Effector CD4-positive, alpha-beta T cell (primary cell): ENCODE measurements at places on chromosomes 13 and 19.
A peak's percentile ranks its signal among the peaks of the same experiment; 100 is the strongest.

GRCh38 chr13:75788481-75788981 lies 152.4 kb downstream of the LMO7 start:
- no peak for DNase-seq

GRCh38 chr13:51479199-51479523 lies 26.3 kb upstream of the INTS6 start:
- DNase-seq = no peak

- no peak for DNase-seq
Observed at GRCh38 chr13:110592665-110593064, 22.7 kb upstream of the NAXD start.

- DNase-seq = peak; percentile 11
Observed at GRCh38 chr19:2477141-2477710, 1.3 kb downstream of the GADD45B start.

DNA sequence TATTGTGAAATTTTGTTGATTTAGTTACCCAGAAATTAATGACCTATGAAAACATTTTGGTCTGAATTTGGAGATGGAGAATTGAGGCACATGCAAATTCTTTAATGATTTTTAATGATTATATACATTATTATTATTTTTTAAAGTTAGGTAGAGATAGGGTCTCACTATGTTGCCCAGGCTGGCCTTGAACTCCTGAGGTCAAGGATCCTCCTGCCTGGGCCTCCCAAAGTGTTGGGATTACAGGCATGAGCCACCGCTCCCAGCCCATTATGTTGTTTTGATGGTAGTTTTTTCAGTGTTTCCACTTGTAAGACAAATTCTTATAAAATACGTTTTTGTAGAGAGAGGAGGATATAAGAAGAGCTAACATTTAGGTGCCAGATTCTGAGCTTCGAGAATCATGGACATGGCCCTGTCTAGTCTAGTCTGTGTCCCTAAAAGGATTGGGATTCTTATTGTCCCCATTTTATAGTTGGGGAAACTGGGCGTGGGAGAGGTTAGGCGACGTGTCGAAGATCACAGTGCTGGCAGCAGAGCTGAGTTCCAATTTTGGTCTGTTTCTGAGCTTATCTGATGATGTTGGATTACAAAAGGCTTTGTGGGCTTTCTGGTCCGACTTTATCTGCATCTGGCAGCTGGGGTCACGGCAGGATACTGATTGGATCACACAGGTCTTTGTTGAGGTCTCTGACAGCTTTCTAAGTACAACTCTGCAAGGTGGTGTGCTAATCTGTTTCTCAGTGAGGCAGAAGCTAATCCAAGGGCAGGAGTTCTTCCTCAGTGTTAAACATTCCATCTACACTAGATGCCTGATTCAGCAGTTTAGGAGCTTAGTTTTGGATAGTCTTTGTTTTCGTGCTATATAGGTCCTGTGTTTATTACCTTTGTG lies 7.5 kb upstream of the WDR88 start:
- no peak for DNase-seq

DNA sequence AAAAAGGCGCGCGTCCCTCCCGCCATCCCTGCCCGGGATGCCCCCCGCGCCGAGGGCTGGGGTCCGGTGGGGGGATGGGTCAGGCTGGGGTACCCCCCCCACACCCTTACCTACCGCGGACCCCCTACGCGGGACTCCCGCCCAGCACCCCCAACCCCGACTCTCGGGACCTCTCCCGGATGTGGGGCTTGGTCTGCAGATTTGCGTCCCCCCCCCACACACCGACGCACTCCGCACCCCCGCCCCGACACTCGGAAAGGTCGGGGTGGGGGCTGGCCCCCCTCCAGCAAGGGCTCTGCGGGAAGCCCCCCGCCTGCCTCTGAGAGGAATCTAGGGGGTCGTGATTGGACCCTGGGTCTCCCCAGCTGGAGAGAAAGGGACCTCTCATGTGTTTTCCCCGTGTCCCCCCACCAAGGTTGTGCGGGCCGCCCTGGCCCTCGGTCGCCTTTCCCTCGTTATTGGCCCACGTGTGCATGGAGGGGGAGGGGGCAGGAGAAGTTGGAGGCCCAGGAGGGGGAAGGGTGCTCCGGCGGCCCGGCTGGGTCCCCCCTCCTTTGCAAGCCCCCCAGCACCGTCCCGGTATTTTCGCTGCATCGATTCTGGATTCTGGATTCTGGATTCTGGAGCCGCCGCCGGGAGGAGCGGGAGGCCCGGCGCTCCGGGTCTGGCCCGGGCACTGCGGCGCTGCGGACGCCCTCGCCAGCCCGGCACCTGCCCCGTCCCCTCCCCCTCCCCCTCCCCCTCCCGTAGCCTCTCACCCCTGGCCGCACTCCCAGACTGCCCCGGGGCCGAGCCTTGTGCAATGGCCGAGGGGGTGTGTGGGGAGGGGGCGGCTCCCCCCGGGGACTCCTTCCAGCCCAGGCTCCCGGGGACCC lies 607 bp downstream of the NFIC start:
- DNase-seq = no peak

DNA sequence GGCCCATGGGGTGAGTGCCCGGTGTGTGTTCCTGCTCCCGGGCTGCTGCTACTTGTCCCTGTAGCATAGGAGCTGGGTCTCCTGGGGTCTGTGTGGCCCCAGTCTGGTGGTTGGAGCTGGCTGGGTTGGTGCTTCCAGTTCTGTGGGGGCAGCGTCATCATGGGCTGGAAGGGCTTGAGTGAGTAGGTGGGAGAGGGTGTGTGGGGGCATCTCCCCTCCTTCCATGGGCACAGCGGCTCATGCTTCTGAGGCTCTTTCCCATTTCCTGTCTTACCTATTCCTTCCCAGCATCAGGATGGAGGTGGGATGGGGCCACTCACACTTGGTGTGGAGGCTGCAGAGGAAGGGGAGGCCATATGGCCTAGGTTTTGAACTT lies 8.0 kb upstream of the EPN1 start:
- no peak for DNase-seq
